ENCODE measurements at places on chromosomes 1 and 21.

DNA sequence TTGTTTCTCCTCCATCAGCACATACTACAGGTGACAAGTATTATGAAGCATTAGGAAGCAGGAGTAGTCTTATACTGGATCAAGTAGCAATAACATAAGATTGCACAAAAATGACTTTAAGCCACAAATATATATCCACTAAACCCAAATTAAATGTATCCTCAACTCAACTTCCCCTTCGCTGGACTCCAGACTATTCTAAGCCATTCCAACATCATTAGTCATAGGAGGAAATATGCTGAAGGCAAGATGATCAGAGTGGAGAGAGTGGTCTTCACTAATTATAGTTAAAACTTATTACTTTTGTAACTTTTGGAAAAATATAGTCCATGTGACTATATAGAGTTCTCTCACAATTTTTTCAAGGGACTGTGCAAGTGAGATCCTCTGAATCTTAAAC lies 390.7 kb upstream of the ZP4 start:
- DNase-seq = no peak

GRCh38 chr1:48227165-48228013 lies 4.9 kb downstream of the SLC5A9 start:
- no peak for DNase-seq

DNA sequence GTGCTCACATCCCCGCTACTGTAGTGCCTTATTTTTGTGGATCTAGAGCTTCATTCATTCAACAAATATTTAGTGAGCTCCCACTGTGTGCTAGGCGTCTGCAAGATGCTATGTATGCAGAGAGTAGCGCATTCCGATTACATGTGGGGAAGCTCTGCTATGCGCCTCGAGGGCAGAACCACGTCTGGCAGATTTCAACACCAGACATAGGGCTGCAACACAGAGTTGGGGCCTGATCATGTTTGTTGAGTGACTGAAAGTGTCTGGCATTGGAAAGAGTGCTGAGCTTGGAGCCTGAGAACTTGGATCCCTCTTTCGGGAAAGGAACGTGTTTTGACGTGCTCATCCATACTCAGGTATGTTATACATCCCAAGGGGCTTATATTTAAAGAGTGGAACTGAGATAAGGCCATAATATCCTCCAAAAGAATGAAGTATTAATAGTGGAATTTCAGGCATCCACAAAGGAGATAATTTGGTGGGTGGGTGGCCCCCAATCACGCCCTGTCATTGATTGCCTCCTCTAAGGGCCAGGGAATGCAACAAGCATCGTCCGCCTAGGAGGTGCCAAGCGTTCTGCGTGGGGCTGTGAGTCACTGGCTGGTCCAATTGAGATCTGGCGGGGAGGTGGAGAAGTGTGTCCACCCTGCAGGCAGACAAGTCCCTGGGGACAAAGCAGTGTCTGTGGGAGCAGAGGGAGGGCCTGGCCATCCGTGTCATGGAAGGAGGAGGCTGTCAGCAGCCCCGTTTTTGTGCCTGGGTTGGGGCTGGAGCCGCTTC lies 62.8 kb upstream of the ZBTB40 start:
- DNase-seq = no peak

GRCh38 chr1:201535919-201536245 lies 3.0 kb upstream of the NAV1 start:
- DNase-seq = no peak

DNA sequence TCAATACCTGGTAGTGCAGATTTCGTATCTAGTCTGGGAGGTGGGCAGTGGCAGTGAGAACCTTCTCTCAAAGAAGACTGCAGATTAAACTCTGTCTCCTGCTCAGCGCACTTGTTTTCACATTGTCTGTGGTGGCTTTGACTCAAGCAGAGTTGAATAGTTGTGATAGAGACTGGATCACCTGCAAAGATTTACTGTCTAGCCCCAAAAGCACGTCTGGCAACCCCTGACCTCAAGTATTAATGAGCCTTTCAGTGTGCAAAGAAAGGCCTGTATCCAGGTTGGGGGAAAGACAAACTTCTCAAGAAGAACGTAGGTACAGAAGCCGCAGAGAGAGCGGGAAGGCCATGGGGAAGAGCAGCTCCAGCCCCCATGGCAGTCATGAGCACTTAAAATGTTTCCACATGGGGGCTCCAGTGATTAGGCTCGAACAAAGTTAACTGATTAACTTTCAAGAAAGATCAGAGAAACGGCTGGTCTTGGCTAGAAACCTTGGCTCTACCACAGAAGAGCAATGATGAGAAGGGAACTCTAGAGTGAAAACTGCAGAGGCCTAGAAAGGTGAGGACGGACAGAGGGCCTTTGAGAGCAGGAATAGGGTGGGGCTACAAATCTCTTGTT lies 15.2 kb downstream of the HENMT1 start:
- DNase-seq = no peak

- no peak for DNase-seq
Observed at GRCh38 chr21:38761531-38761930, 44.2 kb upstream of the ETS2 start.

GRCh38 chr1:228035844-228036243 lies 29.0 kb downstream of the WNT3A start:
- DNase-seq = no peak

DNA sequence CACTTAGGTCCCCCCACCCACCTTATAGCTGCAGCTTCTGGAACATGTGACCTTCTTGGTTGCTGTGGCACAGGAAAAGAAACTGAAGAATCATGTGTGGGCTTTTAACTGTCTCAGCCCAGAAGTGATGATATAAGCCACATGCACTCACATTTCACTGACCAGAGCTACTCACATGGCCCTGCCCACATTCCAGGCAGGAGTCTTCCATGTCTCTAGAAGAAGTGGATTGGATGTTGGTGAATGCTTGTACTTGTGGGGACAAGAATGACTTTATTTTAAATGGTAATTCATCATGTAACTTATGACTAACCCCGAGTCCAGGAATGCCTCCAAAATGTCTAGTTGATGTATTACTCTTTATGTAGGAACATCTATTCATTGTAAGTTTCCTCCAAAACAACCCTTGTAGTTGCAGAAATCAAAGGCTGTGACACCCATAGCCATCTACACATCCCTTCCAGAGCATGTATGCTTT lies 15.8 kb upstream of the CAMK1G start:
- DNase-seq = no peak

- no peak for DNase-seq
Observed at GRCh38 chr1:183778045-183778444, 26.9 kb upstream of the RGL1 start.
